Heart right ventricle (tissue), 16 donors: ENCODE measurements at places on chromosomes 2 and 18. TPM values are rescaled to one million over a fixed set of nuclear protein-coding genes. Genes with fewer than 3 reads are reported as not detected.

The RELCH gene
- 14.6 TPM for polyA plus RNA-seq

The FSHR gene
- not detected for polyA plus RNA-seq

DNA sequence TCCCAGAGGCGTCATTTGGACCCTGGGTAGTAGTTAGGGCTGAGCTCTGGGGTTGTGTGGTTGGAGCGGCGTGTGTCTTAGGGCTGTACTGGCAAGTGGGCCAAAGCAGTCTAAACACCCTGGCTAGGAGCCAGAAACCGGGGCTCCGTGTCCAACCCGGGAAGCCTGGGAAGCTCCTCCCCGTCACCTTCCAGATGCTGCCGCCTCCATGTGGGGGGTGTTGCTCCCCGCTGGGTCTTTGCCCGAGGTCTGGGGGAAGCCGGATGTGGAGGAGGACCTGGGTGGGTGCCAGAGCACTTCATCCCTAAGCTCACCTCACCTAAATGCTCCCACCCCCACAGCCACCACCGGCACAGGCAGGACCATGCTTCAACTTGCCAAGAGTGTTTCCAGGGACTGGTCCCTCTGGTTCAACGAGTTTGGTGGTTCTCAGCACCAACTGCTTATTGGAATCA is 25.4 kb downstream of the TET3 start:
- DNase-seq: peak; percentile 41

The FAM237A gene
- polyA plus RNA-seq: not detected

GRCh38 chr2:163669506-163669905 is 66.3 kb downstream of the FIGN start:
- DNase-seq: no peak

GRCh38 chr2:31785876-31786275 is 205.1 kb upstream of the SRD5A2 start:
- DNase-seq: no peak

The LONRF2 gene
- polyA plus RNA-seq: 1.8 TPM

The ALK gene
- polyA plus RNA-seq: not detected

The CLEC4F gene
- 2.4 TPM for polyA plus RNA-seq
